Stimulated activated CD8-positive, alpha-beta memory T cell treated with anti-CD3 and anti-CD28 coated beads, Interleukin-12 subunit alpha, Interleukin-12 subunit beta, amount 100 ng/mL, for 1 hour (primary cell): ENCODE measurements at places on chromosomes 11 and 22.

GRCh38 chr11:92702805-92703448, 266.5 kb upstream of the MTNR1B start:
- DNase-seq: no peak

GRCh38 chr11:46710821-46711269, 8.2 kb upstream of the F2 start:
- DNase-seq: no peak

GRCh38 chr11:69141742-69142141, 14.0 kb upstream of the SMIM38 start:
- no peak for DNase-seq

GRCh38 chr11:68649851-68650555, 34.3 kb upstream of the GAL start:
- DNase-seq: no peak

DNA sequence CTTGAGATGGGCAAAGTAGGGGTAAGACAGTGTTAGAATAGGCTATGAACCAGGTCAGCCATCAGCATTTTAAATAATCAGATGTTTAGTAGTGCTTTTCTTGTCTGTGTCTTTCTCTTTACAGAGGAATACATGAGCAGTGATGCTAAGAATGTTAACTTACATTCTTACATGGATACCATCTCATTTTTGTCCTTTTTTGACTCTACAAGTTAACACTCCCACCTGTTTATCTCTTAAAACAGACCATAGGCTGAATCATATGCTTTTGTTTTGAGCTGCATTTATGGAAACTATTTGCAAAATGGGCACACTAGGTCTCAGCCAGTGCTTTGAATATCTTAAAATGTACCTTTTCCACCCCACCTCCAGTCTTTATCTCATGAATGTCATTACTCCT, 25.6 kb upstream of the ADSL start:
- DNase-seq: no peak

GRCh38 chr11:44402466-44403075, 92.6 kb upstream of the ALX4 start:
- DNase-seq: no peak

GRCh38 chr11:95913830-95914615, 9.9 kb downstream of the MTMR2 start:
- no peak for DNase-seq

DNA sequence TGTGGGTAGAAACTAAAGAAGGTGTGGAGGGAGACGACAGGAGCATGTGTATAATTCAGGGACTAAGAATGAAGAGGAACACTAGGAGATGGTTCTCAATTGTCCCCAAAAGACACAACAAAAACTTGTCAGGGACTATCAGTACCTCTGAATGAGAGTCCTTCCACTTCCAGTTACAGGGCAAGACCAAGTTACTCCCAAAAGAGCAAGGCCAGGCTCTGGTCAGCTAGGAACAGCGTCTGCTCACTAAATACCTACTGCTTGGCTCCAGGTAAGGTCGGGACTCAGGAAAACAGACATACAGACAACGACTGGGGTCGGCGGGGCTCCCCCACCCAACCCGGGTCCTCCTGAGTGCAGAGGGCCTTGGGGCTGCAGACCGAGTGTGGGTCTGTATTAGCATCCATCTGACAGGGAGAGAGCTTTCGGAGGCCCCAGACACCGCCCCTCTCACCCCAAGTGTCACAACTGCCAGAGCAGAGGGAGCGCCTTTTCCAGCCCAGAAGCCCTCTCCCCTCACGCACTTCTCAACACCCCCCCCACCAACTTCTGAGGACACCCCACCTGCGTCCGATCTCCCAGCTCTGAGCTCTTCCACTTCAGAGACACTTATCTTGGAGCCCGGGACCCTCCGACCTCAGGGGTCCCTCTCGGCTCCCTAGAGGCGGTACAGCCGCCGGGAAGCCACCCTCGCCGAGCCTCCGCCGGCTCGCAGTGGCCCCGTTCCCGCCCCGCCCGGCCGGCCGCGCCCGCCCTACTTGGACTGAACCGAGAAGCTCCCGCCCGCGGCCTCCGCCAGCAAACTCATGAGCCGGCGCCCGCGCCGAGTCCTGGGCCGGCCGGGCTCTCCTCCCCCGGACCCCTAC, 522 bp downstream of the RHOG start:
- no peak for DNase-seq

DNA sequence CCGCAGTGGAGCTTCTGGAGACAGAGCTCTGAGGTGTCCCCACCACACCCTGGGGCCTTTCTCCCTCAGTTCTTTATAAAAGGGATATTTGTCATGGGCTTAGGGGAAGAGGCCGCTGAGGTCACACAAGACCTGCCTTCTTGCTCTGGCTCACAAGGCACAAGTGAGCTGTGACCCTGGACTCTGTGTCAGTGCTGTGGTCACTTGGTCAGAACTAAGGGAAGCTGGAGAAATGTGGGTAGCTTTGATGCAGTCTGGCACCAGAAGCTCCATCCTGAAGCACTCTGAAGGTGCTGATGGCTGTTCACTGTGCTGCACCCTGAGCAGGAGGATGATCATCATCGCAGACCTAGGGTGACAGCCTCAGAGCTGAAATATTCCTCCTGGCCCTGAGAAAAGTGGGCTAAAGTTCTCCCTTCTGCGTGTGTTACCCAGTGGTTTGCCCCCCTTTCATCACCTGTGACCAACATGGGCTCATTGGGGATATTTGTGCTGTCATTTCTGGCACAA, 28.1 kb upstream of the VPREB1 start:
- DNase-seq: no peak

DNA sequence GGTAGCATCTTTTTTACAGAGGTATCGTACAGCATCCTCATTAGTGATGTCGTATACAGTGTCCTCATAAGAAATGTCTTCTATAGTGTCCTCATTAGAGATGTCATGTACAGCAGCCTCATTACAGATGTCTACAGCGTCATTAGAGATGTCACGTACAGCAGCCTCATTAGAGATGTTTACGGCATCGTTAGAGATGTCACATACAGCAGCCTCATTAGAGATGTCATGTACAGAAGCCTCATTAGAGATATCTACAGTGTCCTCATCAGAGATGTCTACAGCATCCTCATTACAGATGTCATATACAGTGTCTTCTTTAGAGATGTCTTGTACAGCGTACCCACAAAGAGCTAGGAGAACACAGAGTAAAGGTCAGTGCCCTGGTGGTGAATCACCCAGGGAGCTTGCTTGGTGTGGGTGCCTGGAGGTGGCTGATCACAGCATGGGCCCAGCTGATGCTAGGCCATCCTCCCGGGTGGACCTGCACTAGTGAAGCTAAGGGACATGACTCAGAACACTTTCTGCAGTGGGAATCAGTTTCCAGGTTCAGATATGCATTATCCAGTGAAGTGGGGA, 109.2 kb downstream of the IGLL1 start:
- DNase-seq: no peak
